ENCODE measurements at places on chromosomes 1 and 21.

- DNase-seq = no peak
Measured at GRCh38 chr1:19178734-19179398, 31.2 kb downstream of the UBR4 start.

DNA sequence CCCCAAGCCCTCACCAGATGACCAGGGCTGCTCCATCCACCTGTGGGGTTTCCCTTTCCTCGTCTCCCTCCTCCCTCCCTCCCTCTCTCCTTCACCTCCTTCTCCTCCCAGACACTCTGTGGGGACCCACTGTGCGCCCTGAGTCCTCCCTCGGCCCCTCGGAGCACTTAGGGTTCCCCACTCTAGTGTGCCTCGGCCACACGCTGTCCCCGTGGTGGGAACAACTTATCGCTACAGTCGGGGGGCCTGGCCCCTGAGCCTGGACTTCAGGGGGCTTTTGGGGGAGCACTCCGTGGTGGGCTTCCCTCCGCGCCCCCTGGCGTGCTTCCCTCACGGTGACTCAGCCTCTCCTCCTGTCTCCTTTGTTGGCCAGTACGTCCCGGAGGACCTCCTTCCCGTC lies 27.5 kb downstream of the CSTB start:
- no peak for DNase-seq

- no peak for DNase-seq
Measured at GRCh38 chr1:233082778-233083550, 132.6 kb downstream of the NTPCR start.

GRCh38 chr1:67563684-67564083 lies 121.3 kb upstream of the GADD45A start:
- no peak for DNase-seq

DNA sequence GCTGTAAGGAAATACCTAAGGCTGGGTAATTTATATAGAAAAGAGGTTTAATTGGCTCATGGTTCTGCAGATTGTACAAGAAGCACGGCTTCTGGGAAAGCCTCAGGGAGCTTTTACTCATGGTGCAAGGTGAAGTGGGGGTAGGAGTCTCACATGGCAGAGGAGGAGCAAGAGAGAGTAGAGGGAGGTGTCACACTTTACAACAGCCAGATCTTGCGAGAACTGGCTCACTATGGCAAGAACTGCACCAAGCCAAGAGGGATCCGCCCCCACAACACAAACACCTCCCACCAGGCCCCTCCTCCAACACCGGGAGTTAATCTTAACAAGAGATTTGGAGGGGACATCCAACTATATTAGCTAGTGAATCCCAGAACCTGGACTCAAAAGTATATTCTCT lies 135.4 kb upstream of the SOD1 start:
- no peak for DNase-seq

GRCh38 chr21:37139154-37139553 lies 66.1 kb downstream of the TTC3 start:
- DNase-seq = no peak

DNA sequence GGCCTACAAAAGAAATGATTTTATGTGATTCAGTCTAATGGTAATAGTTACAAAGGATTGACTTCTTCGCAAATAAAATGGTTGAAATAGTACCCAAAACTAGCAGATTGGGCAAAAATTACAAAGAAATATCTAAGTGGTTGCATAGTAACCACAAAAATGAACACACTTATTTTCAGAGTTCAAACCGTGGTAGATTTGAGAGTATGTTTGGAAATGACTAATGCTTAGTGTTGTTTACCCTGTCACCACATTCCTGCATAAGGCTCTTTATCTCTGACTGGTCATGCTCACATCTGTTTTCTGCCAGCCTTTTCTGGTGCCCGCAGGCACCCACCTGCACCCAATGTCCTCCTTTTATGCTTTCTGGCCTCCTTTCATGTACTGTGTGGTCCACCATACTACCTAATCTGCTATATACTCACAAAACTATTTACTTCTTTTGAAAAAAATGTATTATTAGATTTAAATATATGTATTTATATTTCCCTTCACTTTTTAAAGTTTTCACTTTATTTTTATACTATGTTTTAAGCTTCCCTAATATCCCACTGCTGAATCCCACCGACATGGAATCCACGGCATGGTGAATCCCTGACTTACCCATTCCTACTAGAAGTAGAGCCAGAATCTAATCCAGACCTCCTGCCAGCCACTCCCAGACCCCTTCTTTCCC lies 30.3 kb downstream of the PTPRC start:
- peak; percentile 92 for DNase-seq

- no peak for DNase-seq
Measured at GRCh38 chr1:170369417-170369816, 162.5 kb upstream of the GORAB start.

- DNase-seq = no peak
Measured at GRCh38 chr1:214213136-214213535, 67.8 kb upstream of the SMYD2 start.

GRCh38 chr1:226664413-226665101 lies 74.5 kb downstream of the ITPKB start:
- no peak for DNase-seq

GRCh38 chr1:246690100-246690499 lies 34.1 kb upstream of the SCCPDH start:
- DNase-seq = no peak

DNA sequence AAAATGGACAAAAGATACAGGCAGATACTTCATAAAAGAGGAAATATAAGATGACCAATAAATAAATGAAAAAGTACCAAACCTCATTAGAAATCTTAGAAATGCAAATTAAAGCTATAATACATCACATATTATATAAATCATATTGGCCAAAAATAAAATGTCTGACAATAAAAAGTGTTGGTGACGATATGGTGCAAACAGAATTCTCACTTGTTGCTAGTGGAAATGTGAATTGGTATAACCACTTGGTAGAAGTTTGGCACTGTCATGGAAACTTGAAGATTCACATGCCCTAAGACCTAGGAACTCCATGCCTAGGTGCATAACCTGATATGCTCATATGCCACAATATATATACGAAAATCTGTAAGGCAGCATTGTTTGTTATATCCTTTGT lies 4.4 kb upstream of the TLR5 start:
- no peak for DNase-seq

- no peak for DNase-seq
Measured at GRCh38 chr1:28986306-28986910, 72.0 kb downstream of the EPB41 start.

DNA sequence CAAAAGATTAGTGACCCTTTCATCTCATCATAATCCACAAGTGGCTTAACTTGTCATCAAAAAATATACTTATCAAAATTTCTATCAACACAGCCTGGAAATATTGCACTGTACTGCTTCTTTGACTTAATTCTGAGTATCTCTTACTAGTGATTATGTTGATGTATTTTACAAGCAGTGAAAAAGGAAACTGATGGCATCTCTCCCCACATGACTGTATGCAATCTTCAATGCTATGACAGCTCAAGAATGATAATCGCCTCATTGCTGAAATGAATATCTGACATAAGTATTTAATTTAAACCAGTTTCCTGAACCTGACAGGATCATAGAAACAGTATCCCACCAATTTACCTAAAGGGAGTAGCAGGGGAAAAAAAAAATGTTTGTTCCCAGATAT lies 79.5 kb downstream of the DPYD start:
- no peak for DNase-seq

GRCh38 chr1:68454534-68454933 lies 4.8 kb upstream of the RPE65 start:
- no peak for DNase-seq

DNA sequence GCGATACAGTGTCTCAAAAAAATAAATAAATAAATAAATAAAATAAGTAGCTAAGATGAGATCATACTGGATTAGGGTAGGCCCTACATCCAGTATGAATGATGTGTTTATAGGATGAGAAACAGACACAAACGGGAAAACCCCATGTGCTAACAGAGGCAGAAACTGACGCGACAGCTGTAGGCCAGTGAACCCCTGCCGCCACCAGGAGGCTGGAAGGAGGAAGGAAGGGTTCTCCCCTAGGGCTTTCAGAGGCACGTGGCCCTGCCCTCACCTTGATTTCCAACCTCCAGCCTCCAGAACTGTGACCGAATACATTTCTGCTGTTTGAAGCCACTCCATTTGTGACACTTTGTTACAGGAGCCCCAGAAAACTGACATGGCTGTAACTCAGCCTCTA lies 38.5 kb downstream of the CHD5 start:
- DNase-seq = peak; percentile 40

DNA sequence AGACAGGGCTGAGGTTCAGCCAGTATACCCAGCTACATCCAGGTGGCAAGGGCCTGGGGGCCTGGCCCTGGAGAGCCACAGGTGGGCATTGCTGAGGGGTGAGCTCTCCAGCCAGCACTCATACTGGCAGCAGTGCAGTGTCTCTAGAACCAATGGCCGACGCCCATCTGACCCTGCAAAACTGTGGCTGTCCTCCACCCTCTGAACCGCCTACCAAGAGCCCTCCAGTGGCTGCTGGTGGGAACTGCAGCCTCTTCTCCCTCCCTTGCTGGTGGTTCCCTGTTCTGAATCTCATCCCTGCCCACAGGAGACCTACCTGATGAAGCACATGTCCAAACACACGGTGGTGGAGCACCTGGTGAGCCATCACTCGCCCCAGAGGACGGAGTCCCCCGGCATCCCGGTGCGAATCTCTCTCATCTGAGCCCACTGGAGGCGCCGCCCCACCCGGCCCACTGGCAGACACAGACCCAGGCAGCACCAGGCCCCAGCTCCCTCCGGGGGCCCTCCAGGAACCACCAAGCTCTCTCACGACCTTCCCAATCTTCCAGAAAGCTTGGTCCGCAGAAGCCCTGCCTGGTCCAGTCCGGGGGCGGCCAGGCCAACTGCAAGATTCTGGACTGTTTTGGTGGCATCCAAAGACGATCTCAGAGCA lies 22.1 kb downstream of the A3GALT2 start:
- DNase-seq = peak; percentile 68

DNA sequence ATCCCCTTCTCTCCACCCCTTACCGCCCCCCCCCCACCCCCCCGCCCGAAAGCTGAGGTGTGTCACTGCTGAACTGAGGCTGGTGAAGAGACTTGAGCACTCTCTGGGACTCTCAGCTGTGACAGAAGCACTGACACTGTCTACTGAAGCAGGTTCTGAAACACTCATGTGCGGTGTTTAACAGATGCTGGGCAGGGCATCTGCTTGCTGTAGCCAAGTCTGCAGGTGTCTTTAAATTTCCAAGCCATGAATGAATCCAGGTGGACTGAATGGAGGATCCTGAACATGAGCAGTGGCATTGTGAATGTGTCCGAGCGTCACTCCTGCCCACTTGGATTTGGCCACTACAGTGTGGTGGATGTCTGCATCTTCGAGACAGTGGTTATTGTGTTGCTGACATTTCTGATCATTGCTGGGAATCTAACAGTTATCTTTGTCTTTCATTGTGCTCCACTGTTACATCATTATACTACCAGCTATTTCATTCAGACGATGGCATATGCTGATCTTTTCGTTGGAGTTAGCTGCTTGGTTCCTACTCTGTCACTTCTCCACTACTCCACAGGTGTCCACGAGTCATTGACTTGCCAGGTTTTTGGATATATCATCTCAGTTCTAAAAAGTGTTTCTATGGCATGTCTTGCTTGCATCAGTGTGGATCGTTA lies at the start of gene GPR52:
Gene GPR52, plus strand, starts transcription at position 99 of the 665 bp plus-strand sequence. Its CDS starts 148 bp downstream, at position 247.
- no peak for DNase-seq

GRCh38 chr1:230173187-230173975 lies 106.3 kb downstream of the GALNT2 start:
- no peak for DNase-seq

- DNase-seq = no peak
Measured at GRCh38 chr1:32303358-32303757, 11.5 kb downstream of the HDAC1 start.

DNA sequence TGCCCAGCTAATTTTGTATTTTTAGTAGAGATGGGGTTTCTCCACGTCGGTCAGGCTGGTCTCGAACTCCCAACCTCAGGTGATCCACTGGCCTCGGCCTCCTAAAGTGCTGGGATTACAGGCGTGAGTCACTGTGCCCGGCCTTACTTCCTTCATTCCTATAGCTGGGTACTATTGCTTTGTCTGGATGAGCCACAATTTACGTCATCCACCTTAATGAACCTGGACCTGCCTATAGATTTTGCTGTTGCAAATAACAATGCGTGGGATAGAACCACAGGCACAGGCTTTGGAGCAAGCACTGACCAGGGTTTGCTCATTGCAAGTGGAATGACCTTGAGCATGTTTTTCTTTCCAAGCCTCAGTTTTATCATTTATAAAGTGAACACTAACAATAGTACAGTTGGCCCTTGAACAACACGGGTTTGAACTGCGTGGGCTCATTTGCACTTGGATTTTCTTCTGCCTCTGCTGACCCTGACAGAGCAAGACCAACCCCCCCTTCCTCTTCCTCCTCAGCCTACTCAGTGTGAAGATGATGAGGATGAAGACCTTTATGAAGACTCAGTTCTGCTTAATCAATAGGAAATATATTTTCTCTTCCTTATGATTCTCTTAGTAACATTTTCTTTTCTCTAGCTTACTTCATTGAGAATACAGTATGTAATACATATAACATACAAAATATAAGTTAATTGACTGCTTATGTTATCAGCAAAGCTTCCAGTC lies 33.3 kb upstream of the BECN2 start:
- DNase-seq = no peak

DNA sequence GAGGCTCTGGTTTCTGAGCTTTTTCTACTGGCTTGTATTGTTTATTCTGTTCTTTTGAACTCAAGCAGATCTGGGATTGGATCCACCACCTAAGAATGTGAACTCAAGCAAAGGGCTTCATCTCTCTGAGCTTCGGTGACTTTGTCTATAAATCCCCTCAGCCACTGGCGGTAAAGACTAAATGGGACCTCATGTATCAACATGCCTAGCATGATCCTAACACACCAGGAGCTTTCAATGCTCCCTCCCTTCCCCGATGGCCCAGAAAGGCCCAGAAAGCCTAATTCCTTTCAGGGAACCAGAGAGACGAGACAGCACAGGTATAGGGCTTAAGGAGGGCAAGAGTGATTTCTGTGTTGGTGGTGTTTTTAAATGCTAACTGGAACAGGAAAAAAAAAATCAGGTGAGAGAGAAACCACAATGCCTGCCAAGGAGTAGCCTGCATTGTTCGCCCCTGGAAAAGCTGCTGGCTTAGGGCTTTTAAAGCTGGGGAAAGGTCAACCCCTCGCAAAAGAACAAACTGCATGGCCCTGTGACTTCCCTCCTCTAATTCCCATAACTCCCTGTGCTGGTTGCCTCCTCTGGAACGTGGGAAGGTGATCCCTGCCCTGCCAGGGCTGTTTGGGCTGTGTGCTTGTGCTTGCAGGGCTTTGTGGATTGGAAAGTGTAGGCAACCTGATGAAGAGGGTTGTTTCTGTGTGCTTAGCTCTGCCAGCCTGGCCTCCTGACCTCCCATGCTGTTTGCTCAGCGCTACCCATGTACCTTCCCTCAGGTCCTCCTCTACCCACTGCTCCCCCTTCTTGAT lies 147.0 kb downstream of the PLPP3 start:
- no peak for DNase-seq

GRCh38 chr1:112954017-112954650 lies 1.9 kb downstream of the SLC16A1 start:
- DNase-seq = no peak

- DNase-seq = no peak
Measured at GRCh38 chr1:30451532-30452125, 271.8 kb downstream of the MATN1 start.

GRCh38 chr1:218553197-218553596 lies 208.1 kb downstream of the TGFB2 start:
- DNase-seq = no peak
